ENCODE measurements at places on chromosomes 11 and 22.

DNA sequence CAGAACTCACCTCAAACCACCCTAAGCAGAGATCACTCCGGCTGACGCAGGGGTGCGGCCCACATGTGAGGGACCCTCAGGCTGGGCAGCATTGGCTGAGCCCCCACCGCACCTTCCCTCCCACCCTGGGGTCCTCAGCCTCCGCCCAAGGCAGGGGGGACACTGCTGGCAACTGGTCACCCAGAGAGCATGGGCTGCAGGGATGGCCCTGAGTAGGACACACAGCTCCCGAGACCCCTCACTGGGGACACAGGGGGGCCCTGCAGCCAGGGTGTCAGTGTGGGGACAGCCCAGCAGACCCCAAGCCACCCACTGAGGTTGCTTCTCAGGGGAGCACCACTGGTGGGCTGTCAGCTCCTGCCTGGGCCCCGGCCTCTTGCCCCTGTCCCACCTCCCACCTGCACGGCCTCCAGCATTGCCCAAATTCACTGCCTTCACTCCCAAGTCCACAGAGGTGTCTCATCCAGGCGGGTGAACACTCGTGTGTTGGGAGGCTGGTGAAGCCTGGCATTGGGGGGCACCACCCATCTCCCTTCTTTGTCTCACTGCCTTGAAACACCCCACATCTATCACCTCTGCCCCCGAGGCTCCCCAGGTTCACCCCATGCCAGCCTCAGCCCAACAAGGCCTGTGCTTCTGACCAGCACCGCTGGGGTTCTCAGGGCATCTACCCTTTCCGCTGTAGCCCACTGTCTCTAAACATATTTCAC is 4.7 kb downstream of the C11orf21 start:
- no peak for DNase-seq

DNA sequence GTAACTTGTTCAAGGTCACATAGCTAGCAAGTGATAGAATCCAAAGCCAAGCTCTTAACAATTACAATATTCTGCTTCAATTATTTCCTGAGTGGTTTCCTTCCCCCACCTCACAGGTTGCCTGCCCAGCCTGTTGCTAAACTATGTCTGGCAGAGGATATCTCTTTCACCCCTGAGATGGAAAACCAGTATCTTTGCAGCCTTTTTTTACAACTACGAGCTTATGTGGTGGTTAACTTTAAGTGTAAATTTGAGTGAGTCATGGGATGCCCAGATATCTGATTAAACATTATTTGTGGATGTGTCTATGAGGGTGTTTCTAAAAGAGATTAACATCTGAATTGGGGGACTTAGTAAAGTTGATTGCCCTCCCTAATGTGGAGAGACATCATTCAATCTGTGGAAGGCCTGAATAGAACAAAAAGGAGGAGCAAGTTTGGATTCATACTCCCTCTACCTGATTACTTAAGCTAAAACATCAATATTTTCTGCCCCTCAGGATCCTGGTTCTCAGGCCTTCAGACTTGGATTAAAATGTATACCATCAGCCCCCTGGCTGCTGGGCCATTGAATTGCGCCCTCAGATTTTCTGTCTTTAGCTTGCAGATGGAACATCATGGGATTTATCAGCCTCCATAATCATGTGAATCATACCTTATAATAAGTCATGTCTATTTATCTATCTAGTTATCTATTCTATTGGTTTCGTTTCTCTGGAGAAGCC is 911.9 kb downstream of the METTL15 start:
- peak; percentile 22 for DNase-seq

DNA sequence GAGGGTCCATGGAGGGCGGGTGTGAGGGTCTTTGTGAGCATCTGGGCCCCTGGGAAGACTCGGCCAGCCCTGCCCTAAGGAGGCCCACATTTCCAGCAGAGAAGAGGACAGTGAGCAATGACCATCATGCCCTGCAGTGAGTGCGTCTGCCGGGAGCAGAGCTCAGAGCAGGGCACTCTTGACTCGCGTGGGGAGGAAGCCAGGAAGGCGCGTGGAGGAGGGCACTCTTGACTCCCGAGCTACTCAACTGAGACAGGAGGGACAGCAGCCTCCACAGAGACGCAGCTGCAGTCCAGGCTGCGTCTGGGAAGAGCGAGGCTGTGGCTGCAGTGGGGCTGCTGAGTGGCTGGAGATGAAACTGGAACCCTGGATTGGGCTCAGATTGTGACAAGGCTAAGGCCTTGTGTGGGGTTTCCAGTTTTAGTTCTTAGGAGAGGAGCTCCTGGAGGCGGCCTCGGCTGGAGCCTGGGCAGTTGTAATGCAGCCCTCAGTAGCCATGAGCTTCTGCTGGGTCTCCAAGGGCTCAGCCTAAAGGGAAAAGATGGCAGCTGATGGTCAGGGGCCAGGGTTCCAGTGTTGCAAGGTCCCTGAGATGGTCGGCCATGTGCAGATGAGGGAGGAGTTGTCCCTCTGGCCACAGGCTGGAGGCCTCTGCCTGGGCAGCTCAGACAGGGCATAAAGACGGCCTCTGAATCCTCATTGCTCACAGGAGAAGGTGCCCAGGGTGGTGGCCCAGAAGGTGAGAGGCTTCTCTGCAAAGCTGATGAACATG is 264.7 kb upstream of the B3GAT1 start:
- no peak for DNase-seq

- peak; percentile 82 for DNase-seq
Measured at GRCh38 chr11:2526808-2527381, 82.1 kb downstream of the KCNQ1 start.

DNA sequence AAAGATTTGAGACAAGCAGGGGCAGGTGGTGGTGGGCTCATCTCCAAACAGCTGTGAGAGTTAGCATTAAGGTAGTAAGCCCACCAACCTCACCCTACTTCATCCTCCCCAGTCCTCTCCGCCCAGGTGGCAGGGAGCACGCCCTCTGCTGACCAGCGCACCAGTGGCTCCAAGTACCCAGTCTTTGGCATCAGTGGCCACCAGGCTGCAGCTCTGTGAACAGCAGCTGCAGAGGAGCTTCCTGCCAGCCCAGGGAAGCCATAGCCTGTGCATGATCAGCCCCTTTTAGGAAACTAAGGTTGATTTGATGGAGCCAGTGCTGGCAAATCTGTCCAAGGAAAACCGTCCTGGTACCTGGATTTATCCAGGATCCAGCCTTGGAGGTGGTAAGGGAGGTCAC is 21.7 kb downstream of the CAVIN3 start:
- DNase-seq: peak; percentile 55

GRCh38 chr11:123132881-123133280 is 62.2 kb downstream of the CLMP start:
- DNase-seq: no peak

DNA sequence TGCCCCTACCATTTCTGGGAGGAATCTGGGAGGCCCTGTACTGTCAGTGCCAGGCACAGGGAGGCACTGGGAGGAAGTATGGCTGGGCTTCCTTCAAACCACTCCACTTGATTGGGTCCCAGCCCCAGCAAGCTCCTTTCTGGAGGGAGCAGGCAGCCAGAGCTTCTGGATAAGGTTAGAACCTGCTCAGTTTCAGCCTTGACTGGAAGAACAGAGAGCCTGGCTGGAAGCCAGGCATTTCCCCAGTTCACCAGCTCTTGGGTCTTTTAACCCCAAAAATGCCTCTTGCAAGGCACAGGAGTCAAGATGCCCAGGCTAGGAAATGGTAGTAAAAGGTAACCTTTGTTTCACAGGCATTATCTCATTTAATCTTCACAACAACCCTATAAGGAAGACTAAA is 9.0 kb upstream of the KCTD14 start:
- peak; percentile 88 for DNase-seq

DNA sequence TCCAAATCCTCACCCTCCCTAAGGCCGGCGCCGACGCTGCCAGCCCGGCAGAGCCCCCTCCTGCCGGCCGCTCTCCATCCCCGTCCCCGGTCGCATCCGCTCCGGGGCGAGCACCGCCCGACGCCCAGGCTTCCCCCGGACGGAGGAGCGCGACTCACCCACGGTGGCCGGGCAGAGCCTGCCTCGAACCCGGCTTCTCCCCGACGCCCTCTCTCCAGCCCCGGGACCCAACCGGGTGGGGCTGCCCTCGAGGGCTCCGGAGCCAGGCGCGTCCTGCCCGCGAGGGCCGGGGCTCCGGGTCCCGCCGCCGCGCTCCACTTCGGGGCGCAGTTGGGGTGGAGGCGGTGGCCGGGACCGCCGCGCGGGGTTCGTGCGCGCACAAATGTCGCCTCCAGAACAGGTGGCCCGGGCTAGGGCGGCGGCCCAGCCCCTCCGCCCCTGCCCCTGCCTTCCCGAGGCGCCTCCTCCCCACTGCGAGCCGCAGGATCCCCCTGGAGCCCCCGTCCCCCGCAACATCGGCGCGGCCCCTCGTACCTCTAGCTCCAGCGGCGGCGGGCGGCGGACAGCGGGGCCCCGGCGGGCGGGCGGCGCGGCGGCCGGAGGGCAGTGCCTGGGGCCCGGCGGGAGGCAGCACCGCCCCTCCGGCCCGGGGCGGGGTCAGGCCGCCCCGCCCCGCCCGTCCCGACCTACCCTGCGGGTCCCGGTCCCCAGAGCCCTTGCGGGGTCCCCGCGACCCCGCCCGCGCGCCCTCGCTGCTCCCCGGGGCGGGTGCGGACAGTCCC is at the start of gene A4GALT:
Gene A4GALT (minus strand): TSS at position 608 of the 782 bp plus-strand sequence. CDS start 26,919 bp downstream, outside the sequence.
- DNase-seq: peak; percentile 18

DNA sequence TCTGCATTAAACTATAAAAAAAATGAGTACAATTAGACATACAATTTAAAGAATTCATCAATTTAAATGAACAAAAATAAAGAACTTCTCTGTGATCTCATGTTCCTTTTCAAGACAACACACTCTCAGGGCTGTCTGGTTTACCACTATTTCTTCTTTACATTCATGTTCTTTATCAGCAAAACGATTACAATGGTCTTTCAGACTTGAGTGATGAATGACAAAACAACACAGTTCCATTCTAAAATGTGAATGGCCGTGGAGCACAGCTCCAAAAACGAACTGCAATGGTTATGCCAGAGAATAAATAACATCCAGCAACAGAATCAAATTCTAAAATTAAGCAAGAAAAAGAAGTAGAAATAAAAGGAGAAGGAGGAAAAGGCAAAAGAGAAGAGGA is 113.1 kb downstream of the CADM1 start:
- no peak for DNase-seq

GRCh38 chr11:16012125-16012751 is 344.1 kb downstream of the SOX6 start:
- peak; percentile 18 for DNase-seq

DNA sequence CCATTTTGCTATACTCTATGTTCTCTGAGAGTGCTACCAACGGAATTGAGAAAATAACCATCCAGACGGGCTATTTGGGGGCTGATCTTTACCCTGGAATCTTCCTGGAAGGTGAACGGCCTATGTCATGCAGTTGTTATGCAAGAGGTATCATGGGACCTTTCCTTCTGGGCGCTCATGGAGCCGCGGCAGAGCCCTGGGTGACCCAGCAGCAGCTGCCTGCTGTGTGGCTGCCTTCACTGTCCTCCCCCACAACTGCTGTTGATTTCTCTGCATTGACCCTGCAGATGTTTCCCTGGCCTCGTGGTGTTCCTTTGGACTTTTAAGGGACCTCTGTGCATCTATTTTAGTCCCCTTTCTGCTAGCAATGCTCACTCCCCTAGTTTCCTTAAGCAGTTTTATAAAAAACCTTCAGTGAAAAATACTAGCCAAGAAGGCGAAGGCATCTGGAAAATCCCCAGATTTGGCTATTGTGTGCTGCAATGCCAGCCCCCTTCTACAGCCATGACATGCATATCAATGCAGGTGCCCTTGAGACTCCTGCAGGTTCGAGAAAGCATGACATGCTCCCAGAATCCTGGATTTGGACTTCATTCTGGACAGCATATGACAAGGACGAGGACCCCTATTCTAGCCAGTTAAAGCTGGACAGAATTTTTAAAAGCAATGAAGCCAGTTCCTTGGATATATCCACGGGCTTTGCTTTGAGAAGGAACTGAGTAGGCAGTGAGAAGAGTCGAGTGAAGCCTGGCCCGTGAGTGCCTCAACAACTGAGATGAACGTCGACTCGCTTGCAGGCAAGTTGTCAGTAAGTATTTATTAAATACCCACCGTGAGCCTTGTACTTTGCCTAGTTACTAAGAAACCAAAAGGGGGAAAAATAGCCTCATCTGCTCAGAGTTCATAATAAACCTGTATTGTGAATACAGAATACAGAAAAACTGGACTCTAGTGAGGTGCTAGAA is at the start of gene SLC25A18:
Gene SLC25A18 (plus strand): TSS at position 593 of the 965 bp plus-strand sequence. CDS start 16,447 bp downstream, outside the sequence.
- DNase-seq: peak; percentile 54

GRCh38 chr11:101618709-101619108 is 34.9 kb upstream of the TRPC6 start:
- DNase-seq: no peak

DNA sequence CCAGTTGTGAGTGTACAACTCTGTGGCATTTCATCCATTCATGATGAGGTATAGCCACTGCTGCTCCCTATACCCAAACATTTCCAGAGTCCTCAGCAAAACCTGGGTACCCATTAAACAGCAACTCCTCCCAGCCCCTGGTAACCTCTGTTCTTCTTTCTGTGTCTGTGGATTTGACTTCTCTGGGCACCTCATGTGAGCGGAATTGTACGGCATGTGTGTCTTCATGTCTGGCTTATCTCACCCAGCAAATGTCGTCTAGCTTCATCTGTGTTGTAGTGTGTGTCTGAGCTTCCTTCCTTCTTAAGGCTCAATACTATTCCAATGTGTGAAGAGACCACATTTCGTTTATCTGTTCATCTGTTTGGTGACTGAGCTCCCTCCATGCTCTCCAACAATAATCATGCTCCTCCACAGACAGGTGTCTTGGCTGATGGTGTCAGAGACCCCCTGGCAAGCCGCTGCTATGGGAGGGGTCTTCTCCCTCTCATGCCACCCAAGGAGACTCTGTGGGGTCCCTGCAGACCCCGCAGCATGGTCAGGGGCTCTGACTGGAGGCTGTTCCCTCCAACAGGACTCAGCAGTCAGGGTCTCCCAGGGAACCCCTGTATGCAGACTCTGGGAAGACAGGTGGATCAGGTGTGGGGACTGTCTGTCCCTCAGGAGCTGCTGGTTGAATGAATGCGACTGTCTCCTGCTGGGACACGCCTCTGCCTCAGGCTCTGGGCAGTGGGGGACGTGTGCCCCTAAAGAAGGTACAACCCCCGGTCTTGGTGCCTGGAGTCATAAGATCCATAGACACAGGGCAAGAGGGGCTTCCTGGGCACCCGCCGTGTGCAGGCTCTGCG is 52.7 kb downstream of the SMIM38 start:
- peak; percentile 46 for DNase-seq

DNA sequence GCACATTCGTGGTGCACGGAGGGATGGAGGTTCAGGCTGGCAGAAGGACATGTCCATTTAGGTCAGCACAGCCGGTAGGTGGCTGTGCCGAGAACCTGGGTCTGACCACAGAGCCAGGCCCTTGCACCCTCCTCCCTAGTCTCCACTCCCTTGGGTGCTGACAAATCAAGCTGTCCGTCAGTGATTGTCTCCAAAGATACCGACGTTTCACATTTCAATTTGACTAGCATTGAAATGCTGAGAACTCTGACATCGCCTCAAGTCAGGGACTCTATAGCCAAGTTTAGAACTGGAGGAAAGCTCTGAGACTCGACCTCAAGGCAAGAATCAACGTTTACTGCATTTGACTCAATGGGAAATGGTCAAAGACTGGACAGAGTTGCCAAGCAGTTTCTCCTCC is 1321.1 kb downstream of the TBC1D22A start:
- no peak for DNase-seq

DNA sequence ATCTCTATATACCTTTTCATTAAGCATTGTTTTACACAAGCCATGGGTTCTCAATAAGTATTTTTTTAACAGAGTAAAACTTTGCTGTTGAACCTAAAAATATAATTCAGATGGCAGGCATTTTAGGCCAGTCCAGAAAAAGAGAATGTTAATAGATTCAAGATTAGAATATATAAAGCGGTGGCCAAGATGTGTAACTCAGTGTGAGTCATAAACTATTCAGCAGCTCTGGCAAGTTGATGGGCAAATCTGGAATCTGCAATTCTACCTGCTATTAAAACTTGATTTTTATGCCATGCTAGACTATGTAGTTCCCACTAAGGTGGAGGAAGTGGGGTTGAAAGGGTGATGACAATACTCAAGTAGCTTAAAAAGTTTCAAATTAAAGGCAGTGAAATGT is 45.4 kb downstream of the CASP12 start:
- DNase-seq: no peak

Data from OCI-M1 (cell line).